Cerebellar nuclear complex (tissue), 1 donor: ENCODE measurements at places on chromosomes 16 and 17.

- no peak for DNase-seq
Measured at GRCh38 chr16:70253291-70254106, 1.8 kb upstream of the EXOSC6 start.

GRCh38 chr17:5184288-5184687, 7.4 kb downstream of the ZNF594 start:
- DNase-seq: no peak

DNA sequence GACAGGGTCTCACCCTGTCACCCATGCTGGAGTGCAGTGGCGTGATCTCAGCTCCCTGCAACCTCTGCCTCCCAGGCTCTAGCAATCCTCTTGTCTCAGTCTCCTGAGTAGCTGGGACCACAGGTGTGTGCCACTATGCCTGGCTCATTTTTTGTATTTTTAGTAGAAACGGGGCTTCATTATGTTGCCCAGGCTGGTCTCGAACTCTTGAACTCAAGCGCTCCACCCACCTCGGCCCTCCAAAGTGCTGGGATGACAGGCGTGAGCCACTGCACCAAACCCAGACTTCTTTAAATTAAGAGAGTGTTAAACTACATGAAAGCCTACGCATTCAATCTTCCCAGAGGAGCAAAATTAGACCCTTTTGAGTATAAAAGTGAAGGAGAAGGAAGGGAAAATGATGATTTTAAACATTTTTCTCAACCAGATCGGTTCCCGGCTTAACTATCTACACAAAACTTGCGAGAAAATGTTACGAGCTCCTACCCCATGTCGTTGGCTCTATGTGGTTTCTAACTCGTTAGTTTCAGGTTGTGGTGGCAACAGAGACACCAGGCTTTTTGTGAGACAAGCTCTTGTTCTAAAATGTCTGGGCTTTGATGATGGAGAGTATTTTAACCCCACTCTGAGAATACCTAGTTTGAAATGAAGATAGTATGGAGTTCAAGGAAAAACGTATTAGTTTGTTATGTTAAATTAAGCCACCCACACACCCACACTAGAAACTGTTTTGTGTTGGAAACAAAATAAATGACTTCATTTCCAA, 26.3 kb downstream of the STAT5B start:
- no peak for DNase-seq

DNA sequence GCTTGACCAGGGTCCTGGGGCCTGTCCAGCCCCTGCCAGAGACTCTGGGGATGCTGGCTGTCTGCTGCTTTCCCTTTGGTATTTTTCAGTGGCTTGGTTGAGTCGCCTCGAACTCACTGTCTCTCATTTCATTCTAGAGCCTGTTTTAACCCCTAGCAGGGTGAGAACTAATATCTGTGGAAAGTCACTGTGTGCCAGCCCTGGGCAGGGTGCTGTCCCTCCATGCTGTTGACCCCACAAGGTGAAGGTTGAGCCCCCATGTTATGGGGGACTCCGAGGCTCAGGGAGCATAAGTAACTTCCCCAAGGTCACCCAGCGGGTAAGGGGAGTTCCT, 33.0 kb downstream of the DCAKD start:
- no peak for DNase-seq

DNA sequence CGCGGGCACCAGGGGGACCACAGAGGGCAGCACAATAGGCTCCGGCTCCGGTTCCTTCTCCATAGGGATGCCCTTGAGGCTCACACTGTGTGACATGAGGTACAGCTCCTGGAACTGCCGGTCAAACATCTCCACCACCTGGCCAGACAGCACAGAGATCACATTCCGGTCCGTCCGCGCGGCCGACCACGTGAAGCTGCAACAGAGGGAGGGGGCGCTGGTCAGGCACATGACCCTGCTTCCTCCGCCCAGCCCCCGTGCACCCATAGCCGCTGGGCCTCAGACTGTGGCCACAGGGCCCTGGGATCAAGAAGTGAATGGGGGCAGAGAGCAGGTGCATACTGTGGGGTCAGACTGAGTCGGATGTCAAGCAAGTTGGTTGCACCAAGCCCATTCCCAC, 25.9 kb downstream of the FAM83G start:
- no peak for DNase-seq

DNA sequence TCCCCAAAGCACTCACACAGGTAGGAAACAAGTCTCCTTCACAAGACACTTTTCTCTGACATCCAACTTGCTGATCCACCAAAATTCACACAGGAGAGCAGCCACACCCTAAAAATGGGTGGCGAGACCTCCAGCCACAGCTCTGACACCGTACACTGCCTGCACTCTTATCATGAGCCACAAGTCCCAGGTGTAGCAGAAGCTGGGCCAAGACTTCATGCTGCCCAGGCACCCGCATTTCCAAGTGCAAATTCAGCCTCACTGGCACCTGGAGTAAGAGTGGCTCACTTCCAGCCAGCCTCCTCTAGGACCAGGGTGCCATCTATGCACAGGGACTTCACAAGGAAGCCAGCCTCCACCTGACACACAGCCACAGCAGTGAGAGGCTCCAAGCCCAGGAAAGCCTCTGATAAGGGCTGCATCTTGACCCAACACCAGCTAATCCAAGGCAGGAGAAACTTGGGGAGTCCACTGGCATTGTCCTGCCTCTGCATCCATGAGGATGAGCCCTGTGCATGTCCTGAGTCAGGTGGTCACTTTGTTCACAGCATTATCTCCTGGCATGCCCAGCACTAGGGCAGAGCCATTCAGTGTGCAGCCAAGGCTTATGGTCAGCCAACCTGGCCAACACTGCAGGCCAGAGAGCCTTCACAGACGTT, 2.6 kb upstream of the ZNF768 start:
- DNase-seq: no peak

DNA sequence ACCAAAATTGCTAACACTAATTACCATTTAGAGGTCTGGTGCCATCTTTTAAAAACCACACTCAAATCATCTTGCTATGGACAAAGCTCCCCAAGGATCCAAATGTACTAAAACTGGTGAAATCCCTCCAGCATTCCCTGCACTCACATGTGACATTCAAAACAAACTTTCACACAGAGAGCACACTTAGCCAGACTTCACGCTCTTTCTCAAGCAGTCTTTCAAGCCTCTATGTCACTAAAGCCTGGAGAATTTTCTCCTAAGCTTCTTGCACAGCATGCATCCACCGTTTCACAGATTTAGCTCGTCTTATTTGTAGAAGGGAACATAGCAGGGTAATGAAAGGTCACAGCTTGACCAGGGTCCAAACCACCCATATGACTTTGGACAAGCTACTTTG, 19.3 kb downstream of the CMTM3 start:
- DNase-seq: no peak

- no peak for DNase-seq
Measured at GRCh38 chr17:33234930-33235685, 58.0 kb downstream of the ASIC2 start.

GRCh38 chr16:3488801-3489200, 6.5 kb downstream of the C16orf90 start:
- no peak for DNase-seq

GRCh38 chr16:3787924-3788661, 70.8 kb upstream of the TRAP1 start:
- DNase-seq: no peak

GRCh38 chr17:81995463-81996231, 18.2 kb downstream of the ASPSCR1 start:
- DNase-seq: no peak

GRCh38 chr16:28844226-28844885, 1.8 kb downstream of the TUFM start:
- no peak for DNase-seq

GRCh38 chr16:6704306-6704930, 628.2 kb upstream of the RBFOX1 start:
- DNase-seq: no peak

GRCh38 chr16:59527206-59527997, 793.3 kb upstream of the GOT2 start:
- no peak for DNase-seq

DNA sequence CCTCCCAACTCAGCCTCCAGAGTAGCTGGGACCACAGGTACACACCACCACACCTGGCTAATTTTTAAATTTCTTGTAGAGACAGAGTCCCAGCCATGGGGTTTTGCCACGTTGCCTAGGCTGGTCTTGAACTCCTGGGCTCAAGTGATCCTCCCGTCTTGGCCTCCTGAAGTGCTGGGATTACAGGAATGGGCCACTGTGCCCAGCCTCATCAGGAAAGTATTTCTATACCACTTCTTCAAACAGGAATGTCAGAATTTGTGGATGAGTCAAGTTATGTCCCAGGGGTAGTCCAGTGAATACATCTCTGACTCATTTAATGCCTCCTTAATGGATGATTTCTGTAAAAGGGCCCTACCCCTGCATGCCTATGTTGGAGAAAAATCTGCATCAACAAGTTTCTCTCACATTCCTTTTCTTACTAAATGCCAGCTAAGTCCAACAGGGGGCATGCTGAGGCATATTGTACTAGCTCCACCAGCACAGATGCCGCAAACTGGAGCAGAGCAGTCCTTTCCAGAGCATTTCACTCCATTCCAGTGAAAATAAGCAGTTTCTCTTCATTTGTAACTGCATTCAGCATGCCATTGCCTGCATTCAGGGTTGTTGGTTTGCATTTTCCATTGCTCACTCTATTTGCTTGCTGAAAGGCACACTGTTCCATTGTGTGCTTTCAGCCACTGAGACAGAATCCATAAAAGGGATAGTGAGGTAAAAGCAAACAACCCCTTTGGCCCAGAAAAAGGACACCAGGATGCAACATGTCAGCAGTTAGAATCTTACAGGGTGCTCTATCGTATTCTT, 5.3 kb upstream of the CAVIN1 start:
- no peak for DNase-seq

DNA sequence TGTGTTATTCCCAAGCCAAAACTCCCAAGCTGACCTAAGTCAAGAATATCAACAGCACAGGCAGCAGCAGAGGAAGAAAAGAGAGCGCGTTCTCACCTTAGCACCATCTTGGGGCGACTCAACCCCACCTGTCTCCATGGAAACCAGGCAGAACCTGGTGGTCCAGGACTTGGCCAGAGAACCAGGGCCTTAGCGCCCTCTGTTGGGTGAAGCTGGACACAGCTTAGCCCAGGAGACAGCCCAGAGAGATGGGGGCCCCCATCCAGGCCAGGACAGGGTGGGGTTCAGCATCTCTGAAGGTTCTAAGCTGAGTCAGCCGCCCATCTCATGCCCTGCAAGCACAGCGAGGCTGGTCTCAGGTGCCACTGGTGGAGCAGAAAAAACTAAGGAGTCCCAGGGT, 60.1 kb upstream of the TMEM132E start:
- DNase-seq: no peak

DNA sequence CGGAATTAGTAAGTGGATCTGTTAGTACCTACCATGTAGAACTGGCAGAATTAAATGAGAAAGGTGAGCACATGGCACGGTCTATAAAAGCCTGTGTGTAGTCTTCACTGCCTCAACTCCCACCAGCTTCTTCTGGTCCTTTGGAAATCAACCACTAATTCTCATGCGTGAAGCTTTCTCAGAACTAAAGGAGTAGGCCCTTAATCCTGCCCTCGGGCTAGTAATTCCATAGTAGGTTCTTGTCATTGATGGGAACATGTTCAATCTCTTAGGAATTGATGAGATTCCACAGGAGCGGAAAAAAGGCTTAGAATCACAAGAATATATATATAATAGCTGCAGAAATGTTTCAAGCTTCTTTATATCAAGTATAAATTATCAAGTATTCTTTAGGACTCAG, 21.7 kb downstream of the CDR2 start:
- DNase-seq: no peak

- no peak for DNase-seq
Measured at GRCh38 chr17:55259684-55260111, 5.1 kb upstream of the HLF start.

DNA sequence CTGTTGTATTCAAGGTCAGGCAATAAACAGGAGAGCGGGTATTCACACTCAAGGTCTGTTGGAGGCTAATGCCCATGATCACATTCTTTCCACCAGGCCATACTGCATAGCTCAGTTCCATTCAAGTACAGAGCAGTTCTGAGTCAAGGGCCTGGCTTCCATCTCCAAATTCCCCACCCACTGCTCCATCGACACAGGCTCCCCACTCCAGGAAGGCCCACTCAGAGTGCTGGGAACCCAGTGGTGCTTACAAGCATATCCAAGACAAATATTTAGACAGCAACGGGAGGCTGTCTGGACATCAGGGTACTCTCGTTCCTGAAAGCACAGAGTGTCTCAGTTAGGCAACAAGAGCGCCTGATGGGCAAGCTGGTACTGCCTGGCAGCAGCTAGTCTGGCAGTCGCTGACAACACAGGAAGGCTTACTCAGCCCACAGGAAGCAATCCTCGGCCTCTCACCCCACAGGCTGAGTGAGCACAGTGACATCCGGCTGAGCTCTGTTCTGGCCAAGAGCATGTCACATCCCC, 40.9 kb downstream of the RFFL start:
- no peak for DNase-seq

GRCh38 chr17:66633317-66633965, 201.5 kb upstream of the CACNG5 start:
- no peak for DNase-seq

- no peak for DNase-seq
Measured at GRCh38 chr17:43006639-43007551, at the start of gene IFI35. TSS of gene IFI35 (plus strand) at chr17:43006784. CDS start at chr17:43006948, 164 bp downstream.

DNA sequence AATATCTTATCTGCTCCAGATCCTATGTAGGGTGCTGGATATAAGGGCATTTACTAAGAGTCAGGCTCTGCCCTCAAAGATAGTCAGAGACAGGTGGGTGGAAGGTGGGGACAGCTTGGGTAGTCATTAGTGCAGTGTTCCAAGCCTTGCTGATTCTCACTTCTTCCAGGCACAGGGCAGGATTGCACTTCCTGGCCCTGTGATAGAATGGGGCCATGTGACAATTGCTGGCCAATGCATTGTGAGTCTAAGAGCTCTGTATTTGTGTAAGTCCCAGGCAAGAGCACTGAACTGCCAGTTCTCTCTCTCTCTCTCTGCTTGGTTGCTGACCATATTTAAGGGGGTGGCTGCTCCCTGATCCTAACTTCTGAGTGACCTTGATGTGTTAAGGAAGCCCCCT, 112.1 kb downstream of the C16orf78 start:
- no peak for DNase-seq
